ENCODE measurements at places on chromosomes 1 and 21. TPM values are rescaled to one million over a fixed set of nuclear protein-coding genes. Genes with fewer than 3 reads are reported as not detected.

DNA sequence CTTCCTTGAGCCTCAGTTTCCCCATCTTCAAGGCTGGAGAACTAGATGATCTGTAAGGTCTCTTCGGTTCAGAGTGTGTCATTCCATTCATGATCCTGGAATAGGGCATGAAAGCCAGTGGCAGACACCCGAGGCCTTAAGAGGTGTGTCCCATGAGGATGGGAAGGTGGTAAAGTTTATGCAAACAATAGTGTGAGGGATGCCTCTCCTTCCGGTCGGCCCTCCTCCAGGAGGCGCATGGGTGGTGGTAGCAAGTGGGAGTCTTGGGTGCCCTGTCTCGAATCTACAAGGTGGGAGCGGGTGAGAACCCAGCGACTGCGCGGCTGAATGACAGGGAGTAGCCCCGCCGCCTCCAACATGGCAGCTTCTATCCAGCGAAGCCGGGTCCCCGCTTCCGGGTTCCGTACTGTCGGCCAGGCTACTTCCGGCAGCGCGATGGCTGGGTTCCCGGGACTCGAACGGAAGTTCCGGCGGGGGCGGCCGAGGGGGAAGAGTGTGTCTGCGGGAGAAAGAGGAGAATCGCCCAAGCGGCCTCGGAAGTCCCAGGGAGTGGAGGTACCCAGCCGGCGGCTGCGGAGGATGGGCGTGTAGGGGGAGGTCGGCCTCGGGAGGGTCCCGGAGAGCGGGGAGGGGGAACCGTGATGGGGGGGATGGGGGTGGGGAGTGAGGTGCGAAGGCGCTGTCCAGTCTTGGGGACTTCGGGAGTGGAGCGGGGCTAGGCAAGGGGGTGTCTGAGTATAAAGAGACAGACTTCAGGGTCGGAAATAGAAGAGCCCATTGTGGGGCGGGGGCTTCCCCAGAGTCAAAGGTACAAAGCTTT is at the start of gene LYPLA2:
LYPLA2 (plus strand) TSS at position 450 of the 820 bp plus-strand sequence. CDS start 1,538 bp downstream, outside the sequence.
- H3K27me3 ChIP-seq = no peaks in the 10 kb centered on the region
- peak; percentile 94 for DNase-seq
- peaks cover 16% of the 10 kb centered on the region for H3K4me1 ChIP-seq
- H3K4me3 ChIP-seq = peak within 1 kb of the TSS; percentile 95
- peak within 1 kb of the TSS; percentile 88 for H3K27ac ChIP-seq

Gene RGSL1
- not detected for total RNA-seq

GRCh38 chr1:68758666-68759209 is 261.9 kb upstream of the DEPDC1 start:
- H3K4me1 ChIP-seq = no peaks in the 10 kb centered on the region
- peaks cover 13% of the 10 kb centered on the region for H3K36me3 ChIP-seq

Gene PLPPR5
- total RNA-seq = not detected

Gene FMO5
- not detected for total RNA-seq

DNA sequence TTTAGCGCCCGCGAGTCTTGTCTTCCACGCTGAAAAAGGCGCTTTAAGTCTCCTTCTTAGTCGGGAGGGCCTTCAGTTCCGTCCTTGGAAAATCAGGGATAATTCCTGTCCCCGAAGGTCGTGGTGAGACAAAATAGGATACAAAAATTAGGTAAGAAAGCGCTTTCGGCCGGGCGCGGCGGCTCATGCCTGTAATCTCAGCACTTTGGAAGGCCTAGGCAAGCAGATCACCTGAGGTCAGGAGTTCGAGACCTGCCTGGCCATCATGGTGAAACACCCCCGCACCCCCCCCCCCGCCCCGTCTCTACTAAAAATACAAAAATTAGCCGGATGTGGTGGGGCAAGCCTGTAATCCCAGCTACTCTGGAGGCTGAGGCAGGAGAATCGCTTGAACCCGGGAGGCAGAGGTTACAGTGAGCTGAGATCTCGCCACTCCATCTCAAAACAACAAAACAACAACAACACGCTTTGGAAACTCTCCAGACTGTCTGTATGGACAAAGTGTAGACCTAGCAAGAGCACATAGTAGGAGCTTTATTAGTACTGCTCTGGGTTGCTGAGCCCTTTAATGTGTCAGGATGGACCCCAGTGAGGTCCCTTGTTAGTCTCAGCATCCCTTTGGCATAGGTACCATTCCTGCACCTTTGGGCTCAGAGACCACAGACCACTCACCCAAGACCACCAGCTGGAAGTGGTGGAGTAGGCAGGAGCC is 790 bp upstream of the TMEM54 start:
- no peaks in the 10 kb centered on the region for H3K4me1 ChIP-seq
- H3K36me3 ChIP-seq = no peaks in the 10 kb centered on the region
- H3K4me3 ChIP-seq = peak overlapping the region; percentile 72
- peaks cover 13% of the 10 kb centered on the region for H3K27me3 ChIP-seq
- no peak overlapping the region for H3K27ac ChIP-seq

Gene HLX
- 3.9 TPM for total RNA-seq

GRCh38 chr1:19342062-19342750 is 30.1 kb downstream of the SLC66A1 start:
- no peaks in the 10 kb centered on the region for H3K4me1 ChIP-seq
- no peak overlapping the region for H3K27ac ChIP-seq
- no peaks in the 10 kb centered on the region for H3K36me3 ChIP-seq
- no peaks in the 10 kb centered on the region for H3K27me3 ChIP-seq
- H3K4me3 ChIP-seq = no peak overlapping the region

GRCh38 chr21:34183331-34183928 is 110.1 kb downstream of the MRPS6 start:
- H3K4me1 ChIP-seq = no peaks in the 10 kb centered on the region
- H3K36me3 ChIP-seq = no peaks in the 10 kb centered on the region
- H3K27ac ChIP-seq = no peak overlapping the region
- DNase-seq = no peak
- H3K27me3 ChIP-seq = no peaks in the 10 kb centered on the region

DNA sequence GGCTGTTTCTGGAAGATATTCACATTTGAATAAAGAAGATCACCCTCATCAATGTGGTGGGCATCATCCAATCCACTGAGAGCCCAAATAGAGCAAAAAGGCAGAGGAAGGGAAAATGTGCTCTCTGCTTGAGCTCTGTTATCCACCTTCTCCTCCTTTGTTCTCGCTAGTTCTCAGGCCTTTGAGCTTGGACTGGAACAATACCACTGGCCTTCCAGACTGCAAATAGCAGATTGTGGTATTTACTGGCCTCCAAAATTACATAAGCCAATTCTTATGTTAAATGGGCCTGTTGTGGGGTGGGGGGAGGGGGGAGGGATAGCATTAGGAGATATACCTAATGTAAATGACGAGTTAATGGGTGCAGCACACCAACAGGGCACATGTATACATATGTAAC is 219.3 kb downstream of the C1orf94 start:
- H3K4me3 ChIP-seq = no peak overlapping the region
- H3K27ac ChIP-seq = no peak overlapping the region
- no peaks in the 10 kb centered on the region for H3K4me1 ChIP-seq
- DNase-seq = no peak

GRCh38 chr1:108643492-108644335 is 17.2 kb downstream of the HENMT1 start:
- peaks cover 80% of the 10 kb centered on the region for H3K4me1 ChIP-seq
- H3K36me3 ChIP-seq = peaks cover 19% of the 10 kb centered on the region
- no peaks in the 10 kb centered on the region for H3K27me3 ChIP-seq
- no peak for DNase-seq
- peak overlapping the region; percentile 99 for H3K27ac ChIP-seq

GRCh38 chr1:154454386-154455120 is 47.5 kb upstream of the TDRD10 start:
- H3K4me3 ChIP-seq = no peak overlapping the region
- H3K27ac ChIP-seq = no peak overlapping the region
- peaks cover 21% of the 10 kb centered on the region for H3K4me1 ChIP-seq
- no peaks in the 10 kb centered on the region for H3K36me3 ChIP-seq
- H3K27me3 ChIP-seq = peaks cover 38% of the 10 kb centered on the region

- no peak overlapping the region for H3K27ac ChIP-seq
- peaks cover 13% of the 10 kb centered on the region for H3K4me1 ChIP-seq
- no peaks in the 10 kb centered on the region for H3K36me3 ChIP-seq
- H3K27me3 ChIP-seq = peaks cover 6% of the 10 kb centered on the region
- H3K4me3 ChIP-seq = peak overlapping the region; percentile 75
Measured at GRCh38 chr1:211515090-211516023, 23.4 kb upstream of the RD3 start.

DNA sequence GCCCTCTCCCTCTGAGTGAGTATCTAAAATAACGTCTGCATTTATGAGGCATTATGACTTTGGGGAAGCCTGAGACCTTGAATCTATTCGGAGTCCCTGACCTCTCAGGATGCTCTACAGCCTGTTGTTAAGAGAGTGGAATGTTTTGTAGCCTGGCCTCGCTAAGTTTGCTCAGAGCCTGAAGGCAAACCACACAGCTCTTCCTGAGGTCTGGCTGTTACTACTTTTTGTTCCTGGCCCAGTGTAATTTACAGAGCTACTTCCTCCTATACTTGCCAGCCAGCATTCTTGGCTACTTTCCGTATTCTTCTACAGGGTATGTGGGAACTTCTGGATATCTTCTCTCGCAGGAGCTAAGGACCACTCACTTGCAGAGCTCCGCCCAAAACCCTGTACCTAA is 3.6 kb upstream of the ZMYM4 start:
- peaks cover 10% of the 10 kb centered on the region for H3K4me1 ChIP-seq
- peaks cover 4% of the 10 kb centered on the region for H3K36me3 ChIP-seq
- no peak for DNase-seq
- H3K27me3 ChIP-seq = peaks cover 21% of the 10 kb centered on the region
- H3K4me3 ChIP-seq = no peak overlapping the region
- no peak overlapping the region for H3K27ac ChIP-seq

Gene CD84
- 3.8 TPM for total RNA-seq

Gene SYCP1
- total RNA-seq = not detected

Gene F13B
- total RNA-seq = not detected

Gene CHI3L2
- 30.6 TPM for total RNA-seq

GRCh38 chr1:2375246-2375922 is 16.0 kb downstream of the MORN1 start:
- H3K27ac ChIP-seq = no peak overlapping the region
- no peaks in the 10 kb centered on the region for H3K27me3 ChIP-seq
- no peaks in the 10 kb centered on the region for H3K36me3 ChIP-seq
- no peak overlapping the region for H3K4me3 ChIP-seq
- H3K4me1 ChIP-seq = no peaks in the 10 kb centered on the region

- H3K27ac ChIP-seq = no peak within 1 kb of the TSS
- no peaks in the 10 kb centered on the region for H3K4me1 ChIP-seq
- DNase-seq = no peak
- no peak within 1 kb of the TSS for H3K4me3 ChIP-seq
Measured at GRCh38 chr1:68049941-68050878, at the start of gene DIRAS3. TSS of gene DIRAS3 (minus strand) at chr1:68050627. CDS start at chr1:68047297, 3,330 bp downstream.

GRCh38 chr1:20442920-20443625 is 42.9 kb downstream of the CAMK2N1 start:
- DNase-seq = no peak
- H3K27me3 ChIP-seq = peaks cover 20% of the 10 kb centered on the region
- no peaks in the 10 kb centered on the region for H3K36me3 ChIP-seq
- no peak overlapping the region for H3K27ac ChIP-seq

- H3K27me3 ChIP-seq = no peaks in the 10 kb centered on the region
- H3K4me1 ChIP-seq = no peaks in the 10 kb centered on the region
- H3K27ac ChIP-seq = no peak overlapping the region
- H3K36me3 ChIP-seq = no peaks in the 10 kb centered on the region
Measured at GRCh38 chr1:22919341-22920025, 53.2 kb downstream of the LACTBL1 start.

DNA sequence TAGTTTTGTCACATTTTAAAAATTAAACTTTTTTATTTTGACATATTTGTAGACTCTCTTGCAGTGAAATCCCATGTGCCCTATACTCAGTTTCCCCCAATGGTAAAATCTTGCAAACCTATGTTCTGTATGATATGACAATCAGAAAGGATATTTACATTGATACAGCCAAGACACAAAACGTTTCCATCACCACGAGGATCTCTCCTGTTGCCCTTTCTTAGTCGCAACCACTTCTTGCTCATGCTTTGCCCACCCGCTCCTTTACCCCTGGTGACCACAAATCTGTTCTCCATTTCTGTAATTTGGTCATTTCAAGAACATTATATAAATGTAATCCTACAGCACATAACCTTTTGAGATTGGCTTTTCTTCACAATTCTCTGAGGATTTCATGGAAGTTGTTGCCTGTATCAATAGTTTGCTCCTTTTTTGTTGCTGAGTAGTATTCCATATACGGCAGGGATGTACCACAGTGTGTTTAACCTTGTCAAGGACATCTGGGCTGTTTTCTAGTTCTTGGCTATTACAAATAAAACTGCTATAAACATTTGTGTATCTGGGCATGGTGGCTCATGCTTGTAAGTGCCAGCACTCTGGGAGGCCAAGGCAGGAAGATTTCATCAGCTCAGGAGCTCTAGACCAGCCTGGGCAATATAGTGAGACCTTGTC is 14.0 kb upstream of the BATF3 start:
- peak overlapping the region; percentile 58 for H3K4me3 ChIP-seq
- H3K27ac ChIP-seq = peak overlapping the region; percentile 56
- peaks cover 39% of the 10 kb centered on the region for H3K27me3 ChIP-seq
- peaks cover 27% of the 10 kb centered on the region for H3K4me1 ChIP-seq

Gene C1orf52
- total RNA-seq = 29.6 TPM

Gene ACKR1
- not detected for total RNA-seq

DNA sequence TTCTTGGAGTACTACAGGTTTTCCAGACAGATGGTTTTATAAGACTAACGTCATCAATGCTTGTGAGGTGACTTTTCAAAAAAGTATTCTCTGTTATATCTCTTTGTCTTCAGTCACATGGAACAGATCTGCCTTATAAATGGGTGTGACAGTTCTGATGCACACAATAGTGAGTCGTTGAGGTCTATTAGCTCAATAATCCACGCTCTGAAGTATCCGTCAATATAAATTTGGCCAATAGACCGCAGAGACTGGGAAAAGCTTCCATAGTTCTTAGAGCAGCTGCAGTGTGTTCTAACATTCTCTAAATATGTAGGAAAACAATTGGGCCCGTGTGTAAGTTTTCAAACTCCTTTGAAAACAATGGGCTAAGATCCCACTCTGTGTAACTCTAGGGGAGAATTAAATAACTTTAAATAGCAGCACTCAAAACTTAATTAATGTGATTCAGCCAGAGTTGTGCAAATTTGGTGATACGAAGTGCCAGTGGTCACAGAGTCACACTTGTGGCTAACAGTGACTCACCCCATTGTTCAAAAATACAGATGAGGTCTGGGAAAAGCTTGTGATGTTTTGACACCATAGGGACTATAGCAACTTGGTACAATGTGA is 316.0 kb downstream of the LMO4 start:
- H3K4me3 ChIP-seq = no peak overlapping the region
- no peaks in the 10 kb centered on the region for H3K36me3 ChIP-seq
- H3K27me3 ChIP-seq = peaks cover 9% of the 10 kb centered on the region
- peaks cover 9% of the 10 kb centered on the region for H3K4me1 ChIP-seq
- DNase-seq = peak; percentile 61

- DNase-seq = no peak
- no peaks in the 10 kb centered on the region for H3K27me3 ChIP-seq
- peaks cover 15% of the 10 kb centered on the region for H3K36me3 ChIP-seq
Measured at GRCh38 chr1:245858022-245858721, 648.9 kb downstream of the SMYD3 start.

Gene ATP1A4
- total RNA-seq = not detected

- peaks cover 46% of the 10 kb centered on the region for H3K27me3 ChIP-seq
- no peaks in the 10 kb centered on the region for H3K4me1 ChIP-seq
- H3K36me3 ChIP-seq = no peaks in the 10 kb centered on the region
- no peak overlapping the region for H3K4me3 ChIP-seq
- no peak for DNase-seq
- H3K27ac ChIP-seq = no peak overlapping the region
Measured at GRCh38 chr1:34684266-34684665, 70.6 kb upstream of the GJB5 start.

Gene ACTL8
- not detected for total RNA-seq
